ENCODE measurements at places on chromosomes 11 and 22.

- DNase-seq, result no peak
Observed at GRCh38 chr11:68673306-68673945, 10.9 kb upstream of the GAL start.

GRCh38 chr11:123645286-123645975 is 9.0 kb downstream of the SCN3B start:
- no peak for DNase-seq

DNA sequence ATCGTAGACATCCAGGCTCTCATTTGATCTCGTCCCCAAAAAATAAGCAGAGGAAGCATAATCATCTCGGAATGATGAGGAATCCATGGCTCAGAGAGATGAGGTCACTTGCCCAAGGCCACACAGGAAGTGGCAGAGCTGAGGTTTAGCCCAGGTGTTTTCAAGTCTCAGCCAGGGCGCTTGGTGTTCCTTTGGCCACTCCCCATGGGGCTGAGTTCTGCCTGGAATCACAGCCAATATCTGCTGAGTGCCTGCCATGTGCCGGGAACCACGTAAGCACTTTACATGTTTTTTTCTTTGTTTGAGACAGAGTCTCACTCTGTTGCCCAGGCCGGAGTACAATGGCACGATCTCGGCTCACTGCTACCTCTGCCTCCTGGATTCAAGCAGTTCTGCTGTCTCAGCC is 29.5 kb upstream of the MYH9 start:
- DNase-seq, result no peak

GRCh38 chr11:115418081-115418480 is 86.1 kb downstream of the CADM1 start:
- no peak for DNase-seq

DNA sequence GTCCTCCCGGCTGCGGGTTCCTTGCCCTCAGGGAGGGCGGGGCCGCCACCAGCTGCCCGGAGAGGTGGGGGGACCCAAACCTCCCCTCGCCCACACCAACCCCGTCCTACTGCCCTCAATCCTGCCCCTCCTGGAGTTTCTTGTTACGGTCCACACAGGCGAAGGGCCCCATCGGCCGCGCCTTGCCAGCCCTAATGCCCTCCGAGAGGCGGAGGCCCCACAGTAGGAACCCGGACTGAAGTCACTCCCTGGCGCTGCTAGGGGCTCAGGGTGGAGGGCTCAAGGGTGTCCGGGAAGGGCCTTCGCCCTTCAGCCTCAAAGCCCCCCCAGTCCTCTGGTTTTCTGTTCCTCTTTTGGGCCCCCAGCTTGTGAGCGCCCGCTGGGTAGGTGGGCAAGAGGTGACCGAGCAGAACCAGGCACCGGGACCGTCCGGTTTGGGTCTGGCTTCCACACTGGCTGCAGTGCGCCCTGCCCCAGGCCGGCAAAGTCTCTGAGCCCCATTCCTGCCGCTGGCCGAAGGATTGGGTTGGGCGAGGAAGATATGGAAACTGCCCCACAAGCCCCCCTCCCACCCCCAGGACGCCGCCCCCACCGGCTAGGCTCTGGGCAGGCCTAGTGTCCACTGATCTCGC is 24.5 kb downstream of the DUSP8 start:
- DNase-seq, result no peak

DNA sequence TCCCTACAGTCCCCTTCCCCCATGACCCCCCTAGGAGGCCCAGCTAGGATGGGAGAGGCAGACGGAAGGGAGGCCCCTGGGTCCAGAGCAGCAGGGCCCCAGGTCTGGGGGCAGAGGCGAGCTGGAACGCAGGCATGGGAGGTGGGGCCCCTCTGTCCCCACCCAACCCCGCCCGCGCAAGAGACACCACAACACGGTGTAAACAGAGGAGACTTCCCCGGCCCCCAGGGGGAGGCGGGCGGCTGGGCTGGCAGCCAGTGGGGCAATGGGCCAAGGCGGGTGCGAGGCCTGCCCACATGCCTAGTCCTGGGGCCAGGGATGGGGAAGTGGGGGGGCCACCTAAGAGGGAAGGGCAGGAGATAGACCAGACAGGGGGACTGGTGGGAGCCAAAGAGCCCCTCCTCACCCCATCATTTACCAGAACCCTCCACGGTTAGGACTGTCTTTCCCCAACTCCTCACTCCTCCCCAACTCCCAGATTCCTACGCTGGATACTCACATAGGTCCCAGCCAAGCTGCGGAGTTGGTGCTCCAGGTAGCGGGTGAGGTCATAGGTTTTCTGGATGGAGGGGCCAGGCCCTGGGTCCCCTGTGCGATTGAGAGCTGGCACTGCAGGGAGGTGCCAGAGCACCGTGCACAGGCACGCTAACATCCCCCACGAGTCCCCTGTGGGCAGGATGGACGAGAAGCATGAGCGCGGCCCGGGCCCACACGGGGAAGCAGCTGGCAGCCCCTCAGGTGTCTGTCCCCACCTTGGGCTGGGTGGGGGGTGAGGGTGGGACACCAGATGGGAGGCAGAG is 6.2 kb downstream of the CLCF1 start:
- no peak for DNase-seq

- DNase-seq, result no peak
Observed at GRCh38 chr22:27259433-27259832, 542.1 kb downstream of the MN1 start.

- DNase-seq, result no peak
Observed at GRCh38 chr22:49354516-49355210, 473.0 kb downstream of the BRD1 start.

DNA sequence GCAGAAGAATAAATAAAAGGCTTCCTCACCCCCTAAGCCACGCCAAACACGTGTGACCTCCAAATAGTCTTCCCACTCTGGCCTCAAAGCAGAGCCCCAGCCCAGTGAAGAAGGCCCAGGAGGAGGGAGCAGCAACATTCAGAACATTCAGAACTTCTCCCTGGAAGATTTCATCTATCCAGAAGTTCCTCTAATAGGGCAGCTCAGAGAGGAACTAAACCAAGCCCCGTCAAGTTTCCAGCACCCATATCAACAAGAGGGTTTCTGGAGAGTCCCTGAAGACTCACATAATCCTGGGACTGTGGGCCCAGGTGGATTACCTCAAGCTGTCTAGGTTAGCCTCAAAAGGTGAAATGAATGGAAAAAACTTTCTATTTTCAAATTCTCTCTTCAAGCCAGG is 39.4 kb downstream of the PC start:
- no peak for DNase-seq

DNA sequence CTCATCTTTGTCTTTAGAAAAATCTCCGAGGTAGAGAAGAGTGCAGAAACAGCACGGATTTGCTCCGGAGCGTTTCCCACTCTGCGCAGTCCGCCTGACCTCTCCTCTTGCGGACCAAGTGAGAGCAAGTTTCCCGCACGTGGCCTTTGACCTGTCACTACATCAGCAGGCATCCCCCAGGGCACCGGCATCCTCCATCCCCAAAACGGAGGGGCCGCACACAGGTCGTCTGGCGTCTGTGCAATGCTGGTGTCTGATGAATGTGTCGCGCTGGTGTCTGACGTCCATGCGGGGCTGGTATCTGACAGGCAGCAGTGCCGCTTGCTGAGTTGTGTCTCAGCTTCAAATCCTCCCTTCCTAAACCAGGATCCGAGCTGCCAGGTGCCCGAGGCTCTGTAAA is 739 bp upstream of the MRGPRE start:
- DNase-seq, result no peak

GRCh38 chr11:134407923-134408322 is 4.1 kb downstream of the B3GAT1 start:
- no peak for DNase-seq

GRCh38 chr11:1002406-1002984 is 34.0 kb downstream of the MUC6 start:
- no peak for DNase-seq

DNA sequence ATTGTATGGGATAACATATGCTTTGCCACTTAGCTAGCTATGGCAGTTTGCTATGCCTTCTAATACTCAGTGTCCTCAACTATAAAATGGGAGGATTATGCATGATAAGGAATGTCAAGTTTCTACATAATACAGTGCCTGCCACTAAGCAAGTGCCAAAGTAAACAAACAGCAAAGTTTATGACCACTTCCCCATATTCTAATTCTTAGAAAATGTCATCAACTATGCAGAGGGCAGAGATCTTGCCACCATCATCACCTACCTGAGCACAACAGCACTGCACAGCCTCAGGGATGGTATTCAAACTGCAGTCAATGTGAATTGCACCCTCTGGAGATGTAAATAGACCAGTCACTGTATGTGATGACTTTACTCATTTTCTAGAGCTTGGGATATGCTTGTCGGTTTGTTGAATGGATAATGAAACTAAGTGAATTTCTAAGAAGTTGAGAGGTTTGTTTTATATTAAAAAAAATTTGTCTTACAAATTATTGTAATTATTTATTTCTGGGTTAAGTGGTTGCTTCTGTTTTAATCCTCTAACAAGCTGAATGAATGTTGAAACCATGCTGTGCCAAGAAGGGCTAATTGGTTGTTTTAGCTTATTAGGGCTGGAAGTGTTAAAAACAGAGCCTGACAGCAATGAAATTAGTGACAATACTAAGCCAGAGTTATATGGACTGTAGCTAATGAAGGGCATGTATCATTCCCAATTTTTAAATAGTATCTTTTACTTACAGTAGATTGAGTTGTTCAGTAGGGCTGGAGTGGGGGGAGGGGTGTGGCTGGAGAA is 398.4 kb downstream of the CNTN5 start:
- no peak for DNase-seq

DNA sequence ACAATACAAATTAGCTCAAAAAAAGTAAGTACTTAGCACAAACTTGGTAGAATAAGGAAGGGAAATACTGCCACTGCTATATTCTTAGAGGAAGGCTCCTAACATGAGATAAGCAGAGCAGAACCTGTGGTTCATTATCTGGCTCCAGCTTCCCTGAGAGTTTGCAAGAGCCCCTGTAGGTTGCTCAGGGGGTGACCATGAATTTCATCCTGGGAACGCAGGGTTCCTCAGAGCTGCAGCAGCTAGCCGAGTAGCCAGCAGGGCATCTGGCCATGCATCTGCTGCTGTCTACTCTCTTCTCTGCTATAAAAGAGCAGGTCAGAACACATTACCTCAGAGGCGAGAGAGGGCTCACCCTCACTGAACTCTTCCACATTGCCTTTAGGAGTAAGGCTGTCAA is 67.3 kb downstream of the TRPC6 start:
- DNase-seq, result no peak

- DNase-seq, result no peak
Observed at GRCh38 chr11:115931548-115932083, 427.4 kb upstream of the CADM1 start.

DNA sequence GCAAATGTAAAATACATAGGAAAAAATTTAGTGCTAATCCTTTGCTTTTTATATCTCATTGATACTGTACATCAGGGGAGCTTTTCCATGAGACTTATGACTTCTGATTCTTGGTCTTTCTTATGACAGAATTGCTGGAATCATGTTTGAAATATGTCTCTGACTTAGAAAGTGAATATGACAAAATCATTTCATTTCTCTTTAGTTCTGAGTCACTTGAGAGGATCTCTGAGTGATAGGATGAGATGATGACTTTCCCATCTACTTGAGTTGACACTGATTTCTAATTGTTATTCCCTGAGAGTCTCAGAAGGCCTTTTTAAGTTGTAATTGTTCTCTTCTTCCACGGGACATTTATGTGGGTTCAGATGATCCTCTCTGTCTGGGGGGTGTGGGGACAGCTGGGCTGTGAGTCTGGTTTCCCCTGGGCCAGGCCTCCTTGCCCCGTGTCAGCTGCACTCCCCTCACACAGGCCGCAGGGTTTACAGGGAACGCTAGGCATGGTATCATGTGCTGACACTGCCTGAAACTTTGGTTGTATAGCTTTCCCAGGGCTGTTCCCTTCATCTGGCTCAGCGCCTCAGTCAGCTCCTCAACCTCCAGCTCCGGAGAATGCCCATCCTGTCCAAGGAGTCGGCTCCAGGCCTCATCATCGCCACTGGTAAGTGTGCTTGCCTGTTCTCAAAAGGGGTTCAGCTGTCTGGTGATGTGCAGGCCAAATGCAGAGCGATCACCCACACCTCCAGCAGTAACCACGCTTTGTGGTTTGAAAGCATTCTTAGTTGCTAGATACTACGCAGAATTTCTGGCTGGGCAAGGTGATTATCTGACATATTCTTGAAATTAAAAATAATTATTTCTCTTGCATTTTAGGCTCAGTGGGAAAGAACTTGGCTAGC is 69.5 kb upstream of the SORL1-AS1 start:
- DNase-seq, result no peak

GRCh38 chr22:48205161-48205560 is 1442.7 kb downstream of the TBC1D22A start:
- no peak for DNase-seq

GRCh38 chr11:20253796-20254195 is 93.5 kb upstream of the DBX1 start:
- DNase-seq, result no peak

DNA sequence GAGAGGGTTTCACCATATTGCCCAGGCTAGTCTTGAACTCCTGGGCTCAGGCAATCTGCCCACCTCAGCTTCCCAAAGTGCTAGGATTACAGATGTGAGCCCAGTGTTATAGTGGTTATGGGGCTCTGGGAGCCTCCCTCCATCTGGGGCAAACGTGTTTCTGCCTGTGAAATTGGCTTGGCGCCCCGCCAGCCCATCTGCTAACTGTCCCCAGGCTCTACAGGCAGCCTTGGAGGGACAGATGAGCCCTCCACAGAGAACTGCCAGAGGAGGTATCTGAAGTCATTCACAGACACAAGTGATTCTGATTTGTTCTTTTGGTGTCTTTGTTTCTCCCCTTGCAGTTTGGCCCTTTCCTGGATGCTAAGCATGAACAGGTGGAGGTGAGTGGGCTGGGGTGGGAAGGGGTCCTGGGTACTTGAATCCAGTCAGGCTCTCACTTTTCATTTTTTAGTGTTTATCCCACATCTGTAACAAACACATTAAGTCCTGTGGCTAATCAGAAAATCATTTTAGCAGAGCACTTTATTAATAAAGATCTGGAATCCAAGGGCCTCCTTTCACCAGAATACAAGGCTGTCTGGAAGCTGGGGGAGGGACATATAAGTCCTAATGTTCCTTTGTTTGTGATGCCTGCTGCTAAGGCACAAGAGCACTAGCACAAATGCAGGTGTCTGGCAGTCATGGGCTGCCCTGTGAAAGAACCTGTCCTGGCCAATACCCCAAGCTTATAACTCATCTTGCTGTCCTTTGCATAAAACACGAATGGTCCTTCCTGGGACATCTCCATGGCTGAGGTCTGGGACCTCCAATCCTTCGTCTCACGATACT is 25.7 kb upstream of the CDC42EP2 start:
- no peak for DNase-seq

GRCh38 chr11:66904561-66904960 is 47.7 kb downstream of the LRFN4 start:
- DNase-seq, result no peak

DNA sequence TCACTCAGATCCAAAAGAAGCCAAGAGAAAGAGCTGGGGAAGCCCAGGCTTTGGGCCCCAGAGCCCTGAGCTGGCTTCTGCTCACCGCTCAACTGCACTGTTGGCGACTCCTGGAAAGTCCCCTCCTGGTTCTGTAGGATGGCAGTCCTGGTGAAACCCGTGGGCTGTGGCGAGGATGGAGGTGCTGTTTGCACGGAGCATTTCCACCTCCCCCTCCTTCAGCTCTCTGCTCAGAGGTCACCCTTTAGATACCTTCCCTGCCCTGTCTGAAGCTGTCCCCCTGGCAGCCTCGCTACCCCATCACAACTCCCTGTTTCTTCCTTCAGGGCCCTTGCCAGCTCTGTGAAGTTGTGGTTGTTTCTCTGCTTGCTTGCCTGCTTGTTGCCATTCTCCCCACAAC is 97.8 kb downstream of the MYO18B start:
- DNase-seq, result no peak

GRCh38 chr11:95296165-95296564 is 65.2 kb upstream of the SESN3 start:
- DNase-seq, result no peak

- no peak for DNase-seq
Observed at GRCh38 chr11:45610627-45611026, 54.8 kb downstream of the CHST1 start.

- no peak for DNase-seq
Observed at GRCh38 chr11:132999031-132999430, 533.3 kb downstream of the OPCML start.

Data from CD4-positive, alpha-beta T cell treated with Interleukin-21 for 1 hour (primary cell).